ENCODE measurements at places on chromosomes 13 and 19.

DNA sequence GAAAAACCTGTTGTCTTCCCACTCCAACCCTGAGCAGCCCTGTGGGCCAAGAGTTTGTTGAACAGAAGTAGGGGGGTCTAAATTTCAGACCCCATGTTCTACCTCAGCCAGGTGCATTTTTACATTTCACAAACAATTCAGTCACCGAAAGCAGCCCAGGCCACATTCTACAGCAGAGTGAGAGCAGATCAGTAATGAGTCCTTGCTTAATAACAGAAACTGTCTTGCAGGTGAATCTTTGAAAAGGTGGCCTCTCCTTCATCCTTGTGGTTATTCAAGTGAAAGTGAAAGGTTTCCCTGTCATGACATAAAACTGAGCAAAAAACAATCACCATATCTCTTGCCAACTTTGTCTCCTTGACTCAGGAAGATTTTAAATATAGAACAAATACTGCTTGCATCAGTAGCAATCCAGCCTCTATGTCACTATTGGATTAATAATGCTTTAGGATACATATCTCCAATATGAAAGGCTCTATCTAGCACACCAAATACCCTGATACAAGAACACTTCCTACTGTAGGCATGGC lies 670.2 kb downstream of the DIAPH3 start:
- no peak for DNase-seq

GRCh38 chr13:58978331-58978730 lies 1185.4 kb downstream of the DIAPH3 start:
- DNase-seq, result no peak

DNA sequence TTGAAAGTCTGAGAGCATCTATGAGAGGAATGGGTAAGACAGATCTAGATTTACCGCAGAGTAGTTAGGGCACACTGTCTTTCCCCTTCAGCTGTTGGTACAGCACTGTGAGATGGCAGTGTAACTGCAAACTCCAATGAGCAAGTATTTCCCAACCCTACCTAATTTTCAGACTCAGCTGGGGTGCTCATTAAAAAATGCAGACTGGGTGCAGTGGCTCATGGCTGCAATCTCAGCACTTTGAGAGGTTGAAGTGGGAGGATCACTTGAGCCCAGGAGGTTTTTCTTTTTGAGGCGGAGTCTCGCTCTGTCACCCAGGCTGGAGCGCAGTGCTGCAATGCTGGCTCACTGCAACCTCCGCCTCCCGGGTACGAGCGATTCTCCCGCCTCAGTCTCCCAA lies 12.6 kb downstream of the QPCTL start:
- no peak for DNase-seq

DNA sequence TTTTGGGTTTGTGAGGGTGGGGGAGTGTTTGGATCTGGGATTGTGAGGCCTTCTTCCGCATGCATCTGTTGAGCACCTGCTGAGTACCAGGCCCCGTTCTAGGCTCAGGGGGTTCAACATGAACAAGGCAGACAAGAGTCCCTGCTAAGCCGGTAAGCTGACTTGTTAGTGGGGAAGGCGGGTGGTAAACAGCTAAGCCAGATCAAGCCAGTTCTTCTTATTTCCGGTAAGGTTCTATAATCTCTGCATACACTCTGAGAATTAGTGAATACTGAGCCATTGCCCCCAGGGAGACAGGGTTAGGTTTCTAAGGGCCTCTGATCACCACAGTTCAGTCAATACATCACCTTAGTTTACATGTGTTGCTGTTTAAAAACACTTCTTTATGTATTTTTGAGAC lies 9.9 kb upstream of the EHD2 start:
- no peak for DNase-seq

- no peak for DNase-seq
Measured at GRCh38 chr13:76000131-76000530, 364.0 kb downstream of the LMO7 start.

GRCh38 chr19:51375504-51376221 lies 3.2 kb upstream of the NKG7 start:
- DNase-seq, result peak; percentile 47

DNA sequence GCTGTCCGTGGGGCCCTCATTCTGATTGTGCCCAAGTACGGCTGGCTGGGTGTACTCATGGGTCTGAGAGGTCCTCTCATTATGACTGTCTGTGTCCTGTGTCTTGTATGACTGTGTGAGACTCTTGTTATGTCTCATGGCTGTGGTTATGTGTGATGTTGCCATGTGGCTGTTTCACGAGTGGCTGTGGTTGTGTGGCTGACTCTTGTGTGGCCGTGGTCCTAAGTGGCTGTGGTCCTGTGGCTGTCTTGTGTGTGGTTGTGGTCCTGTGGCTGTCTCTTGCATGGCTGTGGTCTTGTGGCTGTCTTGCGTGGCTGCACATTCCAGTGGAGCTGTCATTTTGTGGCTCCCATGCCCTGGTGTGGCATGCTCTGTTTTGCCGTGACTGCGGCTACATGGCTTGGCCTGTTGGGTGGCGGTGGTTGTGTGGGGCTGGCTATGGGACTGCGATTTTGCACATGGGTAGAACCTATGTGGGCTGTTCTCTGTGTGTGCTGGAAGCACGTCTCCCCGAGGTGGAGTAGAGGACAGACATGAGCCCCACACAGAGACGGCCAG lies 2.5 kb downstream of the LYL1 start:
- peak; percentile 61 for DNase-seq

DNA sequence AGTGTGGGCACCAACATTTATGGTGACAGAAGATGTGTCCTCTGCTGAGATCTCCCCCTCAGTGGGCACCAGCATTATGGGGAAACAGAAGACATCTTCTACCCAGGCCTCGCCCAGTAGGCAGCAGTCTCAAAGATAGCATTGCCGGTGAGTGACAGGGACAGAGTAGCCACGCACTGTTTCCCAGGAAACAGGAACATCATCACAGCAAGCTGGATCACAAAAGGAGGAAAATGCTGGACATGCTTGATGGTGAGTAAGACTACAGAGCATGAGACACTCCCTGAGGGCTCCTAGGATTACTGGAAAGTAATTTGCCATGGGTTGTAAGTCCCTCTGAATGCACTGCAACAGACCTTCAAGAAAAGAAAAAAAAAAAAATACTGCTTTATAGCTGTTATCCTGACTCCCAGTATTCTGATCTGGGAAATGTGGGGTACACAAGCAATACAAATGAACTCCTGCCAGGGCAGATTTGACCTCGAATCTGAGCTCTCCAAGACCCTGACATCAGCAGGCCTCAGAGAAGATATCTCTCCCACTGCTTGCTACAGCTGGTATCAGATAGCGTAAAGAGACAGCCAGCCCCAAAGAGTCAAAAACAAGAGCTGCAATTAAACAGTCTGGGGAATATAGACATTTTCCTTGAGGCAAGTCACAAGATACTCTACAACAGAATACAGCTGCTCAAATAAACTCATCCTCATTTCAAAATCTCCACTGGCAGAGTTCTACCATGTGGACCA lies 180.4 kb downstream of the RBM26 start:
- DNase-seq, result no peak

- DNase-seq, result no peak
Measured at GRCh38 chr19:16509141-16510061, 13.2 kb downstream of the C19orf44 start.

Measured in activated T-cell treated with anti-CD3 and anti-CD28 coated beads for 24 hours (primary cell).